ENCODE measurements at places on chromosomes 13 and 19.

- H3K27ac ChIP-seq: no peak overlapping the region
- no peaks in the 10 kb centered on the region for H3K36me3 ChIP-seq
- no peaks in the 10 kb centered on the region for H3K4me1 ChIP-seq
- no peaks in the 10 kb centered on the region for H3K27me3 ChIP-seq
- no peak overlapping the region for H3K4me3 ChIP-seq
These were observed 24.6 kb upstream of the BCL3 start for GRCh38 chr19:44723952-44724319.

- peak; percentile 100 for DNase-seq
- H3K4me1 ChIP-seq: no peaks in the 10 kb centered on the region
- H3K27ac ChIP-seq: peak within 1 kb of the TSS; percentile 89
- peaks cover 38% of the 10 kb centered on the region for H3K36me3 ChIP-seq
These were observed at the start of gene ALKBH6 for GRCh38 chr19:36014012-36014924. ALKBH6 (minus strand) TSS chr19:36014213; CDS start chr19:36013397, 816 bp downstream.

DNA sequence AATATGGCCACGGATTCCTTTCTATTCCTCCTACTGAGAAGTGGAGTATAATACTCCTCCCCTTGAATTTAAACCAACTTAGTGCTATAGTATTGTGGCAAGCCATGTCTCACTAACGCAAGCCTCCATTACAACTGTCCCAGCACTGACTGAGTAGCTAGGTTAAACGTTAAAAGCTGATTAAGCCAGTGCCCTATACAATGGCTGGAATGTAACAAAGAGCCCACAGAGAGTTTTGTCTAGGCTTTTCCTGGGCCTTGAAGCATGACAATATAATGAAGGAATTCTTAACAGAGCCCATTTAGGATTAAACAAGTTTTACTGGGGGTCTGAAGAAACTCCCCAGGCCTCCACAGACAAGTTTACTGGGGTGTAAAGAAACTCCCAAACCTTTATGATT is 254.5 kb upstream of the DACH1 start:
- no peaks in the 10 kb centered on the region for H3K4me1 ChIP-seq
- H3K4me3 ChIP-seq: no peak overlapping the region
- no peaks in the 10 kb centered on the region for H3K27me3 ChIP-seq

DNA sequence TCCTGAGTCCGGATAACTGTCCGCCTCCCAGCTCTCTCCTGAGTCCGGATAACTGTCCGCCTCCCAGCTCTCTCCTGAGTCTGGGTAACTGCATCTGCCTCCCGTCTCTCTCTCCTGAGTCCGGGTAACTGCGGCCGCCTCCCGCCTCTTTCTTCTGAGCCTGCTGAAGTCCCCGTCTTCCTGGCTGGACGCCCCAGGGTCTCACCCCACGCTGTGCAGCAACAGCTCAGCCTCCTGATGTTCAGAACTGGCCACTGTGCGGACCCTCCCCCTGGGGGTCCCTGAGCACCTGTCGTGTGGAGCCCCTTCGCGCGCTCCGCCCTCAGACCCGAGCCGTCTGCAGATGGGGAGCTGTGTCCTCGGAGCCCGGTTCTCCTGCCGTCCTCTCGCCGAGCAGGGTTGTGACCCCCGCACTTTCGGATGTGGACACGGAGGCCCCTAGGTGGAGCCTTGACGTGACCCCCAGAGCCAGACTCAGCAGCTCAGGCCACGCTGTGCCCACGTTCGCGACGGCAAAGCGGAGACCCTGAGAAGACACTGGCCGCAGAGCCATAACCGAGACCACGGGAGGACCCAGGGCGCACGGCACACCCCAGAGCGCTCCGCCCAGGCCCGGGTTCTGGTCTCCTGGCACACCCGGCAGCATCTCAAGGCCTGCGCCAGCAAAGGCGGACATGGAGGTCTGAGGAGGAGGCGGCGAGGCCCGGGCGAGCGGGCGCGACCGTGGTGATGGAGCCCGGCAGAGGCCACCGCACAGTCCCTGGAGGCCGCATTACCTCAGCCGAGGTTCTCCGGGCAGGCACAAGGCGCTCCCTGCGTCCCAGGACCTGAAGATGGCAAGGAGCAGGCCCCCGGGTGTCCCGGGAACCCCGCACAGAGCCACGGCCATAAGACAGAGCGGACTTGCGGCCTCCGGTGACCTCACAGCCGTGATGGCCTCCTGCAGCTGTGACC is 15.9 kb downstream of the SBNO2 start:
- no peaks in the 10 kb centered on the region for H3K27me3 ChIP-seq
- no peak overlapping the region for H3K4me3 ChIP-seq
- H3K27ac ChIP-seq: no peak overlapping the region

GRCh38 chr19:11291991-11292390 is 4.0 kb upstream of the TSPAN16 start:
- H3K27me3 ChIP-seq: no peaks in the 10 kb centered on the region
- no peak overlapping the region for H3K27ac ChIP-seq
- H3K36me3 ChIP-seq: no peaks in the 10 kb centered on the region
- H3K4me1 ChIP-seq: peaks cover 6% of the 10 kb centered on the region
- H3K4me3 ChIP-seq: no peak overlapping the region

DNA sequence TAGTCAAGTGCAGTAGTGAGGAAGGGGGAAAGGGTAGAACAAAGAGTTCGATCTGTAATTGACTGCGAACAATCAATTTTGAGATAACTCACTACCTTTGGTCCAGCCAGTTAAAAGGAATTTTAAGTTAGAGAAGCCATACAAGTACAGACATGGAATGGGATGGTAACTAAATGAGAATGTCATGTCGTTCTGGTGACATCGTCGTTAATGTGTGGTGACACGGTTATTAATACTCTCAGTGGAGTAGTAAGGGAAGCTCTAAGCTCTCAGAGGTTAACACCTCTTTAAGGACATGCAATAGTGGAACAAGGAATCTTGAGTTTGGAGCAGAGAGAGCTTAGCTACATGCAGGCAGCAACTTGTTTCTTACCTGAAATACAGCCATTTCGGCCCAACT is 154.9 kb upstream of the KLF12 start:
- DNase-seq: no peak
- no peak overlapping the region for H3K4me3 ChIP-seq
- no peaks in the 10 kb centered on the region for H3K36me3 ChIP-seq
- H3K27me3 ChIP-seq: no peaks in the 10 kb centered on the region
- no peak overlapping the region for H3K27ac ChIP-seq
- peaks cover 44% of the 10 kb centered on the region for H3K4me1 ChIP-seq

DNA sequence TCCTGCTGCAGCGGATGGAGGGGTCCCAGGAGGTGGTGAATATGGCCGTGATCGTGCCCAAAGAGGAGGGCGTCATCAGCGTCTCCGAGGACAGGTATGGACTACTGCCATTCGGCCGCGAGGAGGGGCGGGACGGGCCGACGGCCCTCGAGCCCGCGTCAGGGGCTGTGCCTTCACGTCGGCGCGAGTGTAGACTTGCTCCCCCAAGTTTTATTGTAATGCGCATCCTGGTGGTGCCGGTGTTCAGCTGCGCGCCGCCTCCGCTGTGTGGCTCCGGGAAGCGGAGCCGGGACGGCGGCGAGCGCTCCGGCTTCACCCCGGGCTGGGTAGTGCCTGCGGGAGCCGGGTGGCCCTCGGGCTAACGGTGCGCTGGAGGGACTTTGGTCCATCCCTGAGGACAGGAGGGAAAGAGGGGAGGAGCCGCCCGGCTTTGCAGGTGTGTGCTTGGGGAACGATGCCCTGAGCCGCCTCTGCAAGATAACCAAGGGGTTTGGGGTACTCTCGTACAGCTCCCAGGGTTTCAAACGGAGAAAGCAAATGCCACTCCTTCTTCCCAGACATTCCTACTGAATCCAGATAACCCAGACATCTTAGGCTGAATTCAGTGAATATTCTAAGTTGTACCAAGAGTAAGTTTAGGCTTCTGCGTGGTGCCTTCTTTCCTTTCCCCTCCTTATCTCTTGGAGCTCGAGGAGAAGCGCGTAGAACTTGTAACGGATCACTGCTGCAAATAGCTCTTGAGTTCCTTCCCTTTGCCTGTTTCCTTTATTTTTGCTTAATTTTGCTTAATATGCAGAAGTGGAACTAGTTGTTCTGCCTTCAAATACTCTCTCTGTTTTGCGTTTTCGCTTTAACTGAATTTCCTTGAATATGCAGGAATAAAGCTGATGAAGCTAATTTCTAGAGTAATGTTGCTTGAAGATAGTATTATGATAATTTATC is 740 bp downstream of the WDFY2 start:
- H3K27ac ChIP-seq: peak overlapping the region; percentile 93
- DNase-seq: peak; percentile 84
- peaks cover 25% of the 10 kb centered on the region for H3K4me1 ChIP-seq
- H3K36me3 ChIP-seq: no peaks in the 10 kb centered on the region
- no peaks in the 10 kb centered on the region for H3K27me3 ChIP-seq
- H3K4me3 ChIP-seq: peak overlapping the region; percentile 80

GRCh38 chr19:43496960-43497359 is 7.6 kb downstream of the PHLDB3 start:
- no peak overlapping the region for H3K4me3 ChIP-seq
- H3K4me1 ChIP-seq: no peaks in the 10 kb centered on the region
- no peak overlapping the region for H3K27ac ChIP-seq
- no peak for DNase-seq
- no peaks in the 10 kb centered on the region for H3K27me3 ChIP-seq

- H3K27me3 ChIP-seq: peaks cover 6% of the 10 kb centered on the region
- H3K27ac ChIP-seq: no peak overlapping the region
- peak; percentile 72 for DNase-seq
These were observed 16.9 kb downstream of the FAM187B start for GRCh38 chr19:35211545-35212230.

- no peak overlapping the region for H3K4me3 ChIP-seq
- no peaks in the 10 kb centered on the region for H3K36me3 ChIP-seq
- peaks cover 14% of the 10 kb centered on the region for H3K27me3 ChIP-seq
- no peaks in the 10 kb centered on the region for H3K4me1 ChIP-seq
- no peak for DNase-seq
These were observed 41.2 kb downstream of the SHISA2 start for GRCh38 chr13:26010487-26011207.

DNA sequence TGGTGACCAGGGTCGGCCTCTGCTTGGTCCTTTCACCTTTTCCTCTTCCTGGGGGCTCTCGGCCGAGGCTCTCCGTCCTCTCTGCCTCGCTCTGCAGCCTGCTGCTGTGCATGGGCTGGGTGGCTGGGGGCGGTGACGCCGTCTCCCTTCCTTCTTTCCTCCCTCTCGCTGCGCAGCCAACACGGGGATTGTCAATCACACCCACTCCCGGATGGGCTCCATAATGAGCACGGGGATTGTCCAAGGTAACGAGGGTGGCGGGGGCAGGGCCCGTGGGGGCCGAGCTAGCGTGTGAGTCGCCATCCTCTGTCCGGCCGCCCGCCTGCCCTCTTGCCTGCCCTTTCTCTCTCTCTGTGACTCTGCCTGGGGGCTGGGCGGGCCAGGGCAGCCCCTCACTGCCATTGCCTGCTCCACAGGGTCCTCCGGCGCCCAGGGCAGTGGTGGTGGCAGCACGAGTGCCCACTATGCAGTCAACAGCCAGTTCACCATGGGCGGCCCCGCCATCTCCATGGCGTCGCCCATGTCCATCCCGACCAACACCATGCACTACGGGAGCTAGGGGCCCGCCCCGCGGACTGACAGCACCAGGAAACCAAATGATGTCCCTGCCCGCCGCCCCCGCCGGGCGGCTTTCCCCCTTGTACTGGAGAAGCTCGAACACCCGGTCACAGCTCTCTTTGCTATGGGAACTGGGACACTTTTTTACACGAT is 7.1 kb downstream of the YIPF2 start:
- no peak for DNase-seq
- H3K4me3 ChIP-seq: no peak overlapping the region
- H3K27ac ChIP-seq: no peak overlapping the region
- H3K36me3 ChIP-seq: peaks cover 80% of the 10 kb centered on the region

DNA sequence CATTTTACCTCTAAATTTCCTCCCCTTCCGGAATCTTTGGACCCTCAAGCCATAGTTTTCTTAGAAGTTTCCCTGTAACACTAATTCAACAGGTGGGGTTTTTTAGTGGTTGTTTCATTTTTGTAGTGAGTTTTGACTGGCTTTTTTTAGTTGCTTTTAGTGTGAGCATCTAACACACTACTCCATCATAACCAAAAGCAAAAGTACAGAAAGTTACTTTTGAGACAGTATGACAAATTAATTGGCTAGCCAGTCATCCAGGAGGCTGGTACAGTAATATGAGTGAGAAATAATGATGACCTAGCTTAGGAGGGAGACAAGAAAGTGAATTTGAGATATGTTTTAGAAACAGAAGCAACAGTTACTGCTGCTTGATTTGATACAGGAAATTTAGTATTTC is 71.5 kb downstream of the DNAJC15 start:
- no peaks in the 10 kb centered on the region for H3K27me3 ChIP-seq
- H3K4me3 ChIP-seq: no peak overlapping the region
- H3K27ac ChIP-seq: peak overlapping the region; percentile 3
- DNase-seq: no peak
- H3K4me1 ChIP-seq: peaks cover 25% of the 10 kb centered on the region
